Fibroblast of pulmonary artery (primary cell): ENCODE measurements at places on chromosomes 1 and 21.

DNA sequence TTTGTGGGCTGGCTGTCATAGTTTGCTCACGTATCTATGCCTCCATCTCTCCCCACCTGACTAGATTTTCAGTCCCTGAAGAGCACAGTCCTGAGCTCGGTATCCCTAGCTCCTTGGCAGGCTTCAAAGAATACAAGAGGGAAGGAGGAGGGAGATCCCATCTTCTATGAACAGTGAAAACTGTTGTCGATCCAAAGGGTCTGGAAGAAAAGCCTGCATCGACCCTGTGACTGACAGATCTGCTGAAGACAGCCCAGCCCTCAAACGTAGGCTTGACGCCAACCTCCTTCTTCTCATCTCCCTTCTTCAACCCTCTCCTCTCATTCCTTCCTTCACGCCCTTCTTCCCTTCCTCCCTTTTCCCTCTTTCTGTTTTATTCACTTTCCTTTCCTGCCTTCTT is 13.3 kb upstream of the ADORA1 start:
- DNase-seq, result no peak

GRCh38 chr21:41477641-41478318 is 30.2 kb downstream of the TMPRSS2 start:
- DNase-seq, result no peak

- no peak for DNase-seq
These were observed 17.4 kb downstream of the CEPT1 start for GRCh38 chr1:111157431-111157830.

- DNase-seq, result no peak
These were observed 582.7 kb downstream of the PTPRC start for GRCh38 chr1:199221371-199222150.

DNA sequence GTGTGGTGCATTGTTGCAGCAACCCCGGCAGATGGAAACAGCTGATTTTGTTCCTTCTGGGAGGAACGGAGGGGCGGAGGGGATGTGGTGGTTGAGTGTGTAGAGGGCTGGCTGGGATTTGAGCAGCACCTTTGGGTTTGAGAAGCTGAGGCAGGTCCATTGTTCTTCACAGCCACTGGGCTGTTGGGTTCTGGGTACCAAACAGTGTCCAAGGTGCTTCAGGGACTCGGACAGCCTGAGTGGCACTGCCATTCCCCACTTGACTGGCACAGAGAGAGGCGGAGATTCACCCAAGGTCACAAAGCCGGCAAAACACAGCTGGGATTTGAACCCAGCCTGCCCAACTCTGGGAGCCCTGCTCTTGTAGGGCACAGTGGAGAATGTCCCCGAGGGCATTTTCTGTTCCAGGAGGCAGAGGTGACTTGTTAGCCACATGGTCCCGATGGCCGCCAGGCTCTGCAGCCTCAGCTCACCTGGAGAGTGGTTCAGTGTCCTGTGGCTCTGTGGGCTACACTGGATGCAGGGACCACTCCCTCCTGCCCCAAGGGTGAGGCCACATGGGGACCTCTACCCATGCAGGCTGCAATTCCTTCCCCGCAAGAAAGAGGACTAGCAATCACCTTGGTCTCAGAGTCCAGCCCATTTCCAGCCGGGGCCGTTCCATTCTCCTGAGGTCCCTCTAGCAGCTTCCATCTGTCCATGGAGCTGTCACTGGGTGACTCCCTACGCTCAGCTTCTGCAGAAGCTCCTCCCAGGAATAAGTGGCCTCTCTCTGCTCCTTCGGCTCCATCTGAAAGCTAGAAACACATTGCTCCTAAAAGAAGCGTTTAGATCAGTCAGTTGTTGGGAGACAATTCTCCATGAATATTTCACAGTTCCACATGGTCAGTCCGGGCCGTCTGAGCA is 31.2 kb upstream of the C1orf174 start:
- DNase-seq, result no peak

DNA sequence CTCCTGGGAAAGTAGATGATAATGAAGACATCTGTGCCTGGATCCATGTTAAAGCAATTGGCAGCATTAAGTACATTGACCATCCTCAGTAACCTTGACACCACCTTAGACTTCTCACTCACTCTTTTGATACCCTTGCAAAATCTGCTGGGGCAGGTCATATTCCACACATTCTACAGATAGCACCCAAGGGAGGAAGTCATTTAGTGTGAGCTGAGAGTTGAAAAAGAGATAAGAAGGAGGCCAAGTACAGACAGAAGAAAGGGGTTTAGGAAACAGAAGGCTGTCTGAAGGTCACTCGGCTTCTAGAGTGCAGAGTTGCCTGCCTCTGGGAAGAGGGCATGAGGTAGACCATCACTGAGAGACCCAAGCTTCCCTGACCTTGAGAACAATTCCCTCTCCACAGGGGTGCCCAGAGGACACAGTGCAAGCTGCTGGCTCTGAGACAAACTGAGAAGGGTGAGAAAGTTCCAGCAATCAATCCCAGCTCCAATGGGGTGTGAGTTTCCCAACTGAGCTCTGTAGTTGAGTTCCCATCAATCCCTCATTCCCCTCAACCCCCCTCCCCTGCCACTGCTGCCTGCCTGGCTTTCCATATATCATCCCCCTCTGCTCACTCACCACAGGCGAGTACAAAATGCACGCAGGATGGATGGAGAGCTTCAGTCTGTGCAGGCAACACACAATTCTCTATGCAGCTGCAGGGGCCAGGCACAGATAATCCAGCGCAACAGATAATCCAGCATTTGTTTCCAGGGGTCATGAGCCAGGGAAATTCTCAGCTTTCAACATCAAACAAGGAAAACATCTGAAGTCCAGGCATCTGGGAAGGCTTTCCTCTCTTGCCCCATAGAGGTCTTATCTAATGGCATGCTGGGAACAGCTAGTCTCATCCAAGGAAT is 7.4 kb upstream of the MOB3C start:
- DNase-seq, result peak; percentile 65

GRCh38 chr1:242800521-242800920 is 276.0 kb upstream of the PLD5 start:
- DNase-seq, result no peak

GRCh38 chr21:33299181-33299752 is 25.5 kb upstream of the IFNAR1 start:
- DNase-seq, result no peak

DNA sequence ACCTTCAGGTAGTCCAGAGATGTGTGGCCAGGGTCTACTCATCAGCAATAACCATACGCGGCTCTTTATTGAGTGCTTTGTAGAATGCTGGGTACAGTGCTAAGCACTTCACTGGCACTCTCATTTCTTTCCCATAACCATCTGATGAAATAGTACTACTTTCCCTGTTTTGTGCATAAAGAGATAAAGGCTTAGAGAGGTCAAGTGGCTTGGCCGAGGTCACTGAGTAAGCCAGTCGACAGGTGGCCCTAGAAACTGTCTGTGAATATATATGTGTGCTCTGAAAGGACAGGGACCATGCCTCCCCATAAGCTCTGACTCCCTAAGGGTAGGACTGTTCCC is 52.8 kb downstream of the NENF start:
- no peak for DNase-seq

- no peak for DNase-seq
These were observed 385.2 kb upstream of the DUSP10 start for GRCh38 chr1:222127096-222127495.

DNA sequence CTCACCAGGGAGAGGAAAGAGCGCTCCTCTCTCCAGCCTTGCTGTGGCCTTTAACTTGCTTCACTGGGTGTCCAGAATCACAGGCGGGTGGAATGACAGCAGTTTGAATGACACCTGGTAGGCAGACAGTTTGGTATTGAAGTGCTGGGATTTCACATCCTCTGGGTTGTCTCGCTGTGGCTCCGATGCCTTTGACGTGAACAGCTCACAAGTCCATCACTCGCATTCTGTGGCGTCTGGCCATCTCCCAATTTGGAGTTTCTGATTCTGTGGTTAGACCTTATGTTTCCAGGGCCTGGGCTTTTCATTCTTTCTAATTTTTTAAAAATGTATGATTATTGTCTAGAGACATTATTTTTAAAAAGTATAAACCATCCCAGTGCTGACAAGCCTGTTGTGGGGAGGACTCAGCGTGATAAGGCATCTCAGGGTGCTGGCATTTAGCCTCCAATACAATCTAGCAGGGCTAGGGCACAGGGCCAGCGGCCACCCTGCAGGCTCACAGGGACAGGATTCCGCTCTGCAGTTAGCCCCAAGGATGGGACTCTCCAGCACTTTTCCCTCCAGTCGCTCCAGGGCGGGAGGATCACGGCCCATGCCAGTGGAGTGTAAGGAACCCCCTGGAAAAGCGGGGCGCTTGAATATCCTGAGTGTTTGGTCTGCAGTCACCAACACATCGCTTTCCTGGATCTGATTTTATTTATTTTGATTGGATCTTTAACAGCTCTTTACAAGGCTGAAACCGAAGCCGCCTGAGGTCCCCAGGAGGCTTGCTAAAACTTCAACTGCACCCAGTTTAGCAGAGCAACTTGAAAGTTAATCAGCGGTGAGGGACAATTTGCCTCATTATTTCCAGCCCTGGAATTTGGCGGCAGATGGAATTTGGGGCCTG is 178.3 kb downstream of the TRABD2B start:
- no peak for DNase-seq

DNA sequence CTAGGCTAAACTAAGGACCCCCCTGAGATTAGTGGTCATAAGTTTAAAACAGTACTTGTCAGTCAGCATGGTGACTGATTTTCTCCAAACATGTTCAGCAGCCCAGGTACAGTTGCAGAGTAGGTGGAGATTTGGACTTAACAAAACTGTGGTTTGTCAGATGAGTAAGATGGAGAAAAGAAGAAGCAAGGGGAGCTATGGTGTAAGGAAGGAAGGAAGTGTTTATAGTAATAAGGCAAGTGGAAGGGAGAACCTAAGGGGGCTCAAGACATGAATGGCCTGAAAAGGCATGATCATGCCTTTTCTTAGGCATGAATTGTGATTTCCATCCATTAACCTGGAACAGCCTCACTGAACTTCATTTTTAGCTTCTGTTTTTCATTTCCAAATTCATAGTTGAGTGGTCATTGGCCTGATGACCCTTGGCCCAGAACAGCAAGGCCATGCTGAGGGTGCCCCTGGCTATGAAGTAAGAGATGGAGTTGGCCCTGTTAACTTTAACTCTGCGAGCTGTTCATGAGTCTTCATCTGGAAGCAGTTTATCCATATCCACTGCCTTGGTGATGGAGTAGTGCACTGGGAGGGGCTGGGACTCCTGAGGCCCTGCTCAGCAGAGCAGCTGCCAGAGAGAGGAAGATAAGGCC is 60.7 kb downstream of the LRRC8D start:
- no peak for DNase-seq

DNA sequence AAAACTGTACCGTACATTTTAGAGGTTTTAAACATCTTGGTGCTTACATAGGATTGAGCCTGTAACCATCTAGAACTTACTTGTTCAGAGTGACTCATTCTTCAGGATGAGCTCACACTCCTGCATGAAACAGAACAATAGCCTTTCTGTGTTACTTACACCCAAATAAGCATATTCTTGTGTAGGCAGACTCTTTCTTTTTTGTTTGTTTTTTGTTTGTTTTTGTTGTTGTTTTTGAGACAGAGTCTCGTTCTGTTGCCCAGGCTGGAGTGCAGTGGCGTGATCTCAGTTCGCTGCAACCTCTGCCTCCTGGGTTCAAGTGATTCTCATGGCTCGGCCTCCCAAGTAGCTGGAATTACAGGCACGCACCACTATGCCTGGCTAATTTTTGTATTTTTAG is 3.8 kb upstream of the CA6 start:
- peak; percentile 84 for DNase-seq

DNA sequence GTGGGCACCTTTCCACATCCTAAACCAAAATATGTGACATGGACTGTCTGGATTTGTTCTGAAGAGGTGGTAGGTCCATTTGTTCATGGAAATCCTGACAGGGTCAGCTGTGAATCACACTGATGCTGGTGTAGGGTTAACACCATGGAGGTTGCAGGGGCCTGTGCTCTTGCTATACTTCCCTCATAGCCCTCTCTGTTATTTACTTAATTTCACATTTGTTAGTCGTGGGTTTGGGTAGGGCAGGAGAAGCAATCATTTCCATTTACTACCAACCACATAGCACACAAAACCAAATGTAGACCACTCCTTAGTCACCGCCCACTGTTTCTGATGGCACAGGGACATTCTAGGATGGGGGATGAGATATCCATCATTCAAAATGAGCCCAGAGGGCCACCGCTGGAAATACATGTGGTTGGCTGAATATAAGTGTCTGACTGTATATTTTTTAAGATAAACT is 61.8 kb upstream of the POU2F1 start:
- DNase-seq, result no peak

DNA sequence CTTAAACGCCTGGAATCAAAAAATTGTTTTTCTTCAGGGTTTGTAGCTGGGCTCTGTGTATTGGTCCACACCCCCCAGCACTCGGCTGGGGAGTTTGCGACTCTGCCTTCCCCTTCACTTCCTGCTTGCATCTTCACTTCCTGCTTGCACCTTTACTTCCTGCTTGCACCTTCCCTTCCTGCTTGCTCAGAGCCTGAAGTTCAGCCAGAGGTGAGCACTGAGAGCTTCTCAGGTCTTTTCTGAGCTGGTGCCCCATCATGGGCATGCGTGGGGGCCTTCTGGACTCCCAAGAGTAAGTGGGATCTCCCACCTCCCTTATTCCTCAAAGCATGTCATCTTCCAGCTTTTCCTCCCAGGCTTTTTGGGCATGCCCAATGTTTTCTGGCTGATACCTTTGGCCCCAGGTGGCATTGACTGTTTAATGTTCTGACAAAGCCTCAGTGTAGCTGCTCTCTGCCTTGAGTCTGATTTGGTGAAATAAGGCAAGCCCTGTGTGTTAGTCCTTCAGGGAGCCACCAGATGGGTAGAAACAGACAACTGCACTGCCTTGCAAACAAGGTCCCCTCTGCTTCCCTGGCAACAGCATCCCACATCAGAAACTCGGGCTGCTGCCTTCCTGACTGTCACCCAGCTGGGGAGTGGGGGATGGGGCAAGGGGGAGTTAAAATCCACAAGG is 3.5 kb downstream of the KRTAP10-2 start:
- no peak for DNase-seq

DNA sequence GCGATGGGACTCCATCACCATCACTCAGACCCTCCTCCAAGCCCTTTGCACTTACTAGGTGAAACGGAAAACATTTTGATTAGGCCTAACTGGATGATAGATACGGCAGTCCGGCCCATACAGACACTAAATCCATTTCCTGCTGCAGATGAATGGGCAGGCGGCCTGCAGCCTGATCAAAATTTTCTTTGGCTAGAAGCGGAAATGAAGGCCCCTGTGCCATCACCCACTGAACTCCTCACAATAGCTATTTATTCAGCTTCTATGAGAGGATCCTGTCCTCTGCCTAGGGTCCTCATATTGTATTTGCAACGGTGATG is 200.5 kb downstream of the OMA1 start:
- DNase-seq, result no peak

- DNase-seq, result peak; percentile 64
These were observed 149.9 kb downstream of the MRPL39 start for GRCh38 chr21:25457411-25457810.
